ENCODE measurements at places on chromosomes 3 and 15.

DNA sequence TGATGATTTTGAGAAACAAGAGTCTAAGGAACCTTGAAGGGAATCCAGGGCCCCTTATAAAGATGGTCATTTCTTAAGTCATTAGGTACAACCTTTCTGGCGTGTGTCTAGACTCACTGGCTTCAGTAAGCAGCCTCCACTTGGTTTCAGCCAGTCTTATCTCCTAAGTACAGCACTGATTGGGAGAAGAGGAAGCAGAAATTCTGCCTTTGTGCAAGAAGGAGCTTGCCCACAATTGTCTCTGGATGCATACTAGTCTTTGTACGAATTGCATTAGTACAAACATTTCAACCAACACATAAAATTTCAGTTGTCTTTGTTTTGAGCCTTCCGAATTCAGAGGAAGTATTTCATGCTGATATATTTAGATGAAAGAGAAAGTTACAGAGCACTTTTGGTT lies 139.4 kb downstream of the SLCO3A1 start:
- no peak for DNase-seq

GRCh38 chr3:46898321-46899150 lies 21.0 kb downstream of the PTH1R start:
- no peak for DNase-seq

GRCh38 chr3:170306015-170306414 lies 51.5 kb upstream of the SKIL start:
- DNase-seq, result no peak

DNA sequence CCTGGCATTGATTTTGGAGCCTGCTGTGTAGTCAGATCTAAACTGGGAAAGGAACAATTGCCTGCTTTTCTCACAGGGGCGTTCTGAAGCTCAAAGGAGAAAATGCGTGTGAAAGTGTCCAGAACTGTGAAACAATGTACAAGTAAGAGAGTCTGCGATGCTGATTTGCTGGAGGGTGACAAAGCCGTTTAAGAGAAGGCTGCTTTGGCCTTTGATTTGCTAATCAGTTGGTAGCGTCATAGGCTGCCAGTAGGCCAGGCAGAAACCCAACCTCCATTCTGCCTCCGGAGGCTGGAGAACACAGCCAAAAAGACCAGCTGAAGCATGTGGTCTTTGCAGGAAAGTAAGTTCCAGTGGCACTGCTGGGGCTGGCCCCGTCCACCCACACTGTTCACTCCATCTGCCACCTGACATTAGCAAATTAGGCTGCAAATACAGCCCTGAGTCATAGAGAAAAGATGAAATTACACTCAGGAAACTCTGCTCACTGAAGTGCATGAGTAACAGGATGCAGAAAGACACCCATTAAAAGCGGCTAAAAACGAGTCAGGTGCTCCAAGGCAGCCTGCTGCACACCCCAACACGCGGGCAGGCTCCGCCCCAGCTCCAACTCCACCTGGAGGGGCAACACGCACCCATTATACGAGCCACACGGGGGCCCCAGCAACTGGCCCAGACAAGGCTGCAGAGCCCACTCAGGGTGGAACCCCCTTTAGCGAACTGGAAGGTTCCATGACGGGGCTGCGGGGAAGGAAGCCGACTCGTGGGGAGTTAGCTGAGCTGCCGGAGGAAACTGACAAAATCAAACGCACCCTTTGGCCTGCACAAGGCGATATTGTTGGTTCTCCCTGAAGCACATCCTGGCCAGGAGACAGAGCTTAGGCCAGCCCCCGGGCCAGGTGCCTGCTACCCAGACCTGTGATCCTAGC lies 31.6 kb downstream of the ZDHHC19 start:
- peak; percentile 72 for DNase-seq

DNA sequence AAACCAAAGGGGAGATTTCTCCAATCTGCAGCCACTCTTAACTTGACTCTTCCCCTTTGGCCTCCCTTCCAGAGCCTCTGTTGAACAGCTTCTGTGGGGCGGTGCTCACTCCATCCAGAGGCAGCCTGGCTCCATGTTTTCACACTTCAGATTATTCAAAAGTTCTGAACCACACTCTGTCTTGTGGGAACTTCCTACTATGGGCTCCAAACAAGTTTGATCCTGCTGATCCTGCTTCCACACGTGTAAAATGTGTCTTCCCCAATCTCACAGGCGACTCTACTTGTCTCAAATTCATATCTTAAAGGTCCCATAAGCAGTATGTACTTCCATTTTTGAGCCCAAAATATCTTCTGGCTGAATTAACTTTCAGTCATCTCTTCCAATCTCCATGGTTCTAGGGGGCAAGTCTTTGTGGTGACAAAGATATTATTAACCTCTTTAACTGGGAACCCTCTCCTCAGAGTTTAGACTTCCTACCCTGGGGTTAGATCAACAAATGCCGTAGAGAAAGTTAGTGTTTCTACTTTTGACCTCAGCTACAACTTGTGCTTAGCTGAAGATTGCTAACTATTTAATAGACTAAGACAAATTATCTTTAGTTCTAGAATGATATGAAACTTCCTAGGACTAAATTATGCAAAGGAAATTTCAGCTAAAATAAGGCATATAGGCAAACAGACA lies 176.3 kb upstream of the BCL6 start:
- DNase-seq, result no peak

- no peak for DNase-seq
Observed at GRCh38 chr3:17580901-17581300, 161.5 kb downstream of the TBC1D5 start.

- no peak for DNase-seq
Observed at GRCh38 chr3:13575459-13576061, 26.6 kb downstream of the FBLN2 start.

GRCh38 chr15:38061856-38062649 lies 127.6 kb downstream of the TMCO5A start:
- no peak for DNase-seq

- DNase-seq, result no peak
Observed at GRCh38 chr3:172378439-172378838, 69.8 kb downstream of the GHSR start.

DNA sequence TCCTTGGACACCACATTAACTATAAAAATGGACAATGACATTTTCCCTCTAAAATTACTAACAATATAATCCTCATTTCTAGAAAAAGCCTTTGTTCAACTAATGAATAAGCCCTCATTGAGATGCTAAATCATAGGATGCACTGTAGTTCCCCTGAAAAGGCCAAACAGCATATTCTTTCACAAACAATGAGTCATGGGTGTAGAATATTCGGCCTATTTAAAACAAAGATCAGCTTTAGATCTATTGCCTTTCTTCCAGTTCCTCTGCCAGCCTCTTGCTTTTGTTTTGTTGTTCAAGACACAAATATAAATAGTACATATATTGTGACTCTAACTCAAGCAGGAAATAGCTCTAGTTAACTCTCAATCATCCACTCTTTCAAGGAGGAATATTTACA lies 82.5 kb downstream of the ADAM10 start:
- no peak for DNase-seq

DNA sequence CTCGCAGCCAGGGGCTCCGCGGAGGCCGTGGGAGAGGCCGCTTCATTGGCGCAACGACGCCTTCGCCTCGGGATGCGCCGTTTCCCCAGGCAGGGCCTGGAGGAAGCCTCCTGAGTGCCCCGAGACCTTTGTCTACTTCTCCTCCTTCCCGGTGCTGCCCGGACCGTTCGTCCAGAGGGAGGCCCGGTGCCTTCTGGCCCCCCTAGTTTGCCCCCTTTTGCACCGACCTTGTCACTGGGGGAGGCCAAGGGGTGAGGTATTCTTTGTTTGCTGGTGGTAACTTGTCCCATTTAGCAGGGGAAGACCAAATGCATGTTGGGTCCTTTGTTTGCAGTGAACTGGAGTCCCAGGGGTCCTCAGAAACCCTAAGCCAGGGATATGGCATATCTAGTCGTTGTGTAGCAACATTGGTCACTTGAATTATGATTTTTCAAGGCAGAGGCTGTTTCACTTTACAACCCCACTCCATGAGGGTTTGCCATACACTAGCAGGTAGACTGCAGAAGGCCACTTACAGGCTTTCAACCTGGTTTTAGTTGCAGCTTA lies 615 bp downstream of the DHX30 start:
- DNase-seq, result no peak

DNA sequence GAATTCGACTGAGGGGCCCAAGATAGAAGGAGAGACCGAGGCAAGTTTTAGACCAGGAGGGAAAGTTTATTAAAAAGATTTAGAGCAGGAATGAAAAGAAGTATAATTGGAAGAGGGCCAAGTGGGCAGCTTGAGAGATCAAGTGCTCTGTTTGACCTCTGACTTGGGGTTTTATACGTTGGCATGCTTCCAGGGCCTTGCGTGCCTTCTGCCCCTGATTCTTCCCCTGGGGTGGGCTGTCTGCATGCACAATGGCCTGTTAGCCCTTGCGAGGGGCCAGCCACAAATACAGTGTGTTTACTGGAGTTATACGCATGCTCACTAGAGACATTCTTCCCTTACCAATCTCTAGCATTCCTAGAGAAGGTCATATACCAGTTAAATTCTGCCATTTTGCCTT lies 70.7 kb upstream of the LARS2 start:
- no peak for DNase-seq

DNA sequence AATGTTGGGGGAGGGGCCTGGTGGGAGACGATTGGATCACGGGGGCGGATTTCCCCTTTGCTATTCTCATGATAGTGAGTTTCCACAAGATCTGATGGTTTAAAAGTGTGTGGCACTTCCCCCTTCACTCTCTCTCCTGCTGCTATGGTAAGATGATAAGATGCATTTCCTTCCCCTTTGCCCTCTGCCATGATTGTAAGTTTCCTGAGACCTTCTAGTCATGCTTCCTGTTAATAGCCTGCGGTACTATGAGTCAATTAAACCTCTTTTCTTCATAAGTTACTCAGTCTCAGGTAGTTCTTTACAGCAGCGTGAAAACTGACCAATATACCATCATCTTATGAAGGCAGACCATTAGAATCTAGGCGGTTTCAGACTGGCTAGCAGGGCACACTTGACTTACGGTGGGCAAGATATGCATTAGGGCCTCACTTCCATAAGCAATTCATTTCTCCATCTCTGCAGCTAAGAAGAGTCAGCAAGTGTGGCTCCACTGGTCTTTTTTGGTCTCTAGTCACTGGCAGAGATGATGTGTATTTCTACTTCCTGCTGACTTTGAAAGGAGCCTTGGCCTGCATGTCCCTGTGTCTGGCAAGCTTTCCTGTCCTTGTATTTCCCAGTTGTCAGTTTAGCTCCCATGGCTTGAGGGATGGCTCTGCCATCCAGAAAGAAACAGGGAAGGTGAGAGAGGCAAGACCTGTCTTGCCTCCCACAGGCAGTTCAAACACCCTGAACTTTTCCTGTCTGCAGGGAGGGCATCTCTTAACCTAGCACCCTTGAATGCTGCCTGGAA lies 109.0 kb upstream of the ADAMTS9 start:
- no peak for DNase-seq

- DNase-seq, result no peak
Observed at GRCh38 chr3:170002231-170002630, 35.6 kb upstream of the GPR160 start.

DNA sequence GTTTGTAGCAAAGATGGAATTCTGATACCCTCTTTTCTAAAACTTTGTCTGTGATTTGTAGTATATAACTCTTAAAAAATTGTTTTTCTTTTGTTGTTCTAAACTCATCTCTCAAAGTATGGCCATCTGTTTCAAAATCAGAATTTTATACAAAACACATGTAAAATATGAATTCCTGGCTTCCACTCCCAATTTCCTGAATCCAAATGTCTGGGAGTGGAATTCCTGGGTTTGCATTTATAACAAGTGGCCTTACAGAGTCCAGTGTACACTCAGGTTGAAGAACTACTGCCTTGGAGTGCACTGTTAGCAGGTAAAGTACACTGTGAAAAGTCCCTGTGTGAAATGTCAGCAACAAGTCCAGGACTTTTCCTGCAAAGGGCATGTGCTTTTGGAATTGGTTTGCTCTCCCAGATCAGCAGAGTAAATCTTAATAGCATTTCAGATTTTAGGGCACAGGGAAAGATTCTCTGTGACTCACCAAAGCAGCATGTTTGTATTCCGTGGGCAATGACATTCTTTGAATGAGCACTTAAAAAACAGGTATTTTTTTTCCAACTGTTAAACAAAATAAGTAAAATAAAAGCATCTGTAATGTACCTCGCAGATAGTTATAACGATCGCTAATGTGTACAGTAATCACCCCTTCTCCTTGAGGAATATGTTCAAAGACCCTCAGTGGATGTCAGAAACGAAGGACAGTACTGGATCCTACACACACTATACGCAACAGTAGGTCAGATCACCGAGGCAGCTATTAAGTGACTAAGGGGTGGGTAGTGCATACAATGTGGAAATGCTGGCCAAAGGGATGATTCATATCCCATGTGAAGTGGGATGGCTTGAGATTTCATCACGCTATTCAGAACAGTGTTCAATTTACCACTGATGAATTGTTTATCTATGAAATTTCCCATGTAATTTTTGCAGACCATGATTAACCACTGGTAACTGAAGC lies 2.0 kb upstream of the CLDN16 start:
- DNase-seq, result no peak

DNA sequence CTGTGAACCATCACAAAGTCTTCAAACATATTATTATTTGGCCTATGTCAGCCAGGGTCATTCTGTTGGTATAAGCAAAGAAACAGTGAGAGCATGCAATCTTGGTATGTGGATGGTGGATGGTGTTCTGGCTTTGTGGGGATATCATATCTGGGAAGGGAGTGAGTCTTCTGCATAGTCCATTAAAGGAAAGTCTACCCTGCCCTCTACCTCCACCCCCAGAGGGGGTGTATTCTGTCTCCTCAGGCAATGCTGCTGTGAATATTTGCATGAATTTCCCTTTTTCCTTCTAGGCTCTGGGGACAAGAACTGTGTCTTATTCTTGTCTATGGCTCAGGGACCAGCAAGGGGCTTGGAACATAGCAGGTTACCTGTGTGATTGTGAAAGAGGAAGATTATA lies 495.8 kb downstream of the PDCD6IP start:
- DNase-seq, result no peak

- DNase-seq, result no peak
Observed at GRCh38 chr3:170189398-170190256, 8.1 kb upstream of the PHC3 start.

- DNase-seq, result no peak
Observed at GRCh38 chr3:49627634-49628033, 46.5 kb upstream of the APEH start.

- no peak for DNase-seq
Observed at GRCh38 chr15:93477188-93477587, 388.2 kb upstream of the RGMA start.

- DNase-seq, result no peak
Observed at GRCh38 chr3:72134989-72135451, 350.1 kb upstream of the PROK2 start.

- DNase-seq, result no peak
Observed at GRCh38 chr3:25592510-25592968, 72.2 kb downstream of the TOP2B start.

Measured in T follicular helper cell (primary cell).